Tibial nerve (tissue), 4 donors: ENCODE measurements at places on chromosomes 13 and 19. TPM values are rescaled to one million over a fixed set of nuclear protein-coding genes. Genes with fewer than 3 reads are reported as not detected.

TMTC4 gene
- total RNA-seq, result 14.0 TPM

DNA sequence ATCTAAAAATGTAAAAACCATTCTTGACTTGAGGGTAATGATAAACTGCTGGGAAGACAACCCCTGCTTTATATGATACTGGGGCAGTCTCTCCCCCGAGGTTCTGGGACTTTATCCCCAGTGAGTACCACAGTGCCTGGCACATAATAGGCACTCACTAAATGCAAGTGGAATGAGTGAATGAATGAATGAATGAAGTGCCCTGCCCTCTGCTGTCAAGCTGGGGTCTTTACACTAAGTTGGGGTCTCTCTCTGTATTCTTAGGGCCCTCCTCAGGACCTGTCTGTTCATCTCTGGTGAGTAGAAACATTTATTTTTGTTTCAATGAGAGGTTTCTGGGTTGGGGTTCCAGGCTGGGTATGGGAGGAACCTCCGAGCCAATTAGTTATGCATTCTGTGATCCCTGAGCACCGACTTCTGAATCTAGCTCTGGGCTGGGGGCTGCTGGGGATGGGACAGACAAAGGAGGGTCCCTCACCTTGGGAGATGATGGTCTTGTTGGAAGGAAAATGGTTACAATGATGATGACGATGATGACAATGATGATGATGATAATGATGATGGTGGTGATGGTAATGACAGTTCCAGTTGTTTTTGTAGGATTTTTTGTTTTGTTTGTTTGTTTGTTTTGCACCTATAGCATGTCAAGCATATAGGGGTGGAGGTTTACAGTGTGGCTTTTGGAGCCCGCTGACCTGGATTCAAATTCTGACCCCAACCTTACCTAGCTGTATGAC, 44.3 kb upstream of the ADGRE1 start:
- no peak for DNase-seq

- peak; percentile 86 for DNase-seq
Observed at GRCh38 chr19:34220472-34221063, 33.8 kb upstream of the GARRE1 start.

DNA sequence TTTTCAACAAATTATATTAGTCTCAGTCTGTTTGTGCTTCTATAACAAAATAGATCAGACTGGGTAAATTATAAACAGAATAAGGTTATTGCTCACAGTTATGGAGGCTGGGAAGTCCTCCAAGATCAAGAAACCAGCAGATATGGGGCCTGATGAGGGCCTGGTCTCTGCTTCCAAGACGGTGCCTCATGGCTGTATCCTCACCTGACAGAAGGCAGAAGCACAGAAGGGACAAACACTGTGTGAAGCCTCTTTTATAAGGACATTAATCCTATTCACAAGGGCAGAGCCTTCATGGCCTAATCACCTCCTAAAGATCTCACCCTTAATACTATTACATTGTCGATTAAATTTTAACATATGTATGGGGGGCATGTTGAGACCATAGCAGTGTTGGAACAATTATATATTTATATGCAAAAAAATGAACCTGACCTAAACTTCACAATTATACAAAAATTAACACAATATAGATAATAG, 12.7 kb downstream of the F10 start:
- DNase-seq, result no peak

- DNase-seq, result no peak
Observed at GRCh38 chr13:57631596-57632275, at the start of gene PCDH17. Gene PCDH17, plus strand, starts transcription at chr13:57631744. Its CDS starts 803 bp downstream, at chr13:57632547.

DNA sequence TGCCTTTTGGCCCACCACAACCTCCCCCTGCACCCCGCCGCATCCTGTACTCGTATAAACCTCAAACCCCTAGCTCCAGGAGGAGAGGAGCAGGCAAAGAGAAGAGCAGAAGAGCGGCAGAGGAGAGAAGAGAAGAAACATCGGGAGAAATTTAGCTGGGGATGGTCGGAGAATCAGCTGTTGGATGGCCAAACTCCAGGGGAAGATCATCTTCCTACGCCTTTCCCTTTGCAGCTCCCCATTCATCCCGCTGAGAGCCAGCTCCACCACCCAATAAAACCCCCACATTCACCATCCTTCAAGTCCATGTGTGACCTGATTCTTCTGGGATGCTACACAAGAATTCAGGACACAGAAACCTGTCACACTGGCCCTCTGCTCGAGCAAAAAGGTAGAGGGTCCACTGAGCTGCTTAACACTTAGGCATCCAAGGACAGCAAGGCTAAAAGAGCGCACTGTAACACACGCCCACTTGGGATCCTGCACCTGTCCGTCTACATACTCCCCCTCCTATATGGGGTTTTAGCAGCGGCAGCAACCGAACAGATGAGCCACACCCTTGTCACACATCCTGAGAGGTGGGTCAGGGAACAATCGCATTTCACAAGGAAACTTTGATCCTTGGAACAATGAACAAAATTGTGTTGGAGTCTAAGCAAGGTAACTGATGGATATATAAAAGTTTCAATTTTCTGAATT, 51.6 kb upstream of the MIR17HG start:
- DNase-seq, result no peak

TMEM255B gene
- total RNA-seq, result 9.8 TPM

GRCh38 chr19:45250832-45251451, at the start of gene MARK4:
Gene MARK4, plus strand, starts transcription at chr19:45251271. Its CDS starts 318 bp downstream, at chr19:45251589.
- no peak for DNase-seq
